Foreskin keratinocyte (primary cell): ENCODE measurements at places on chromosomes 2 and 18.

DNA sequence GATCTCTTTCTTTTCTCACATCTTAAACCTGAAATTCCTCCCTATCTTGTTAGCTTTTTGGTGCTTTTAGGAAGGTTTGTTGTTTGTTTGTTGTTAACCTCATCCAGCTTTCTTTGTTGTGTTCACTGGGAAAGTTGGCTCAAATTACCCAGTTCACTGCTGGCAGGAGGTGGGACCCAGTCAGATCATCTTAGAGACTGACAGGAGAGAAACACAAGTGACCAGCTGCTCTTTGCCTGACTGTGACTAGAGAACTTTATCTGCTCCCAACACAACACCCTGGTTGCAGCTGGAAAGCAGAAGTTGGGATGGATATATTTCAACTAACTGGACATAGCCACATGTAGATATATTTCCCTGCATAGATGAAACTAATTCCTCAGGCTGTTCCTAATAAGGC, 10.0 kb downstream of the MAPK4 start:
- DNase-seq: no peak

DNA sequence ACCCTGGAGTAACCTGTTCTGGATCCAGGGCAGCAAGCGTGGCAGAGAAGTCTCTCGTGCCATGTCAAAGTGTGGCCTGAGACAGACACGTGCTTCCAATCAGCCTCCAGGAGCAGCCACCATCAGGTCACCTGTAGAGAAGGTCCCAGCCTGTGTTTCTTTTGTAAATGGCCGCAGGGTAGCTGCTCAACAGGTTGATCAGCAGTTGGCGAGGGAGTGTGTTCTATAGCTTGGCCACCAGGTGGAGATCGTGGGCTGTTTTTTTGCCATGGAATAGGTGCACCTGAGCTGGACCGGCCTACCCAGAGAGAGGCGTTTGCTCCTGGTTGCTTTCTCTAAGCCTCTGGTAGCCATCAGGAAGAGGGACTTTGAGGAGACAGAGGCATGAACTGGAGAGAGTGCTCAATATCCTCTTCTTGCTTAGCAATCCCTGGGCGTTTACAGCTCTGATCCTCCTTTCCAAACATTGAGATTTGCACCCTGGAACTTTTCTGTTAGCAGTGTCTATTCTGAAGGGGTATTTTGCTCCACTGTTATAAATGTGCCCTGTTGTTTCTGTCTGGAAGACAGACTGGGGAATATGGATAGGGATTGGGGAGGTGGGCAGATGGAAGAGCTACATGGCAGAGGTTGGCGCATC, 34.2 kb upstream of the EN1 start:
- DNase-seq: peak; percentile 23

DNA sequence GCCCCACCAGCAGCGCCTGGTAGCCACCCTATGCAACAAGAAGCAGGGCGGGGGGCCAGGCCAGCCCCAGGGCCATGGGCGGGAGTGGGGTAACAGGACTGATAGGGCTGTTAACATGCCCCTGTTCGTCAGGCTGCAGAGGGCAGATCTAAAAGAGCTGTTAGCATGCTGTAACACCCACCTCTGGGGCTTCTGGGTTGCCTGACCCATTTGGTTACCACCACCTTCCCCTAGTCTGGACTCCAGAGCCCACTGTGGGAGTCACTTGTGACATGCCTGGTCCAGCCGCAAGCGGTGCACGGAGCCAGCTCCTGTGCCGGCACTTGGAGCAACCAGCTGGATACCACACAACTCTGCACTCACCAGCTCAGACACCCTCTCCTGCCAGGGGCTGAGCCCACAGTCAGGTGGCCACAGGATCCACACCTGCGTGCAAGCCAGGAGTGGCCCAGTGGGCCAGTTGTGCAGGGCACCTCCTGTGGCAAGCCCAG, 2.1 kb downstream of the METTL8 start:
- no peak for DNase-seq

- no peak for DNase-seq
Observed at GRCh38 chr2:42252464-42252863, 83.3 kb downstream of the EML4 start.

DNA sequence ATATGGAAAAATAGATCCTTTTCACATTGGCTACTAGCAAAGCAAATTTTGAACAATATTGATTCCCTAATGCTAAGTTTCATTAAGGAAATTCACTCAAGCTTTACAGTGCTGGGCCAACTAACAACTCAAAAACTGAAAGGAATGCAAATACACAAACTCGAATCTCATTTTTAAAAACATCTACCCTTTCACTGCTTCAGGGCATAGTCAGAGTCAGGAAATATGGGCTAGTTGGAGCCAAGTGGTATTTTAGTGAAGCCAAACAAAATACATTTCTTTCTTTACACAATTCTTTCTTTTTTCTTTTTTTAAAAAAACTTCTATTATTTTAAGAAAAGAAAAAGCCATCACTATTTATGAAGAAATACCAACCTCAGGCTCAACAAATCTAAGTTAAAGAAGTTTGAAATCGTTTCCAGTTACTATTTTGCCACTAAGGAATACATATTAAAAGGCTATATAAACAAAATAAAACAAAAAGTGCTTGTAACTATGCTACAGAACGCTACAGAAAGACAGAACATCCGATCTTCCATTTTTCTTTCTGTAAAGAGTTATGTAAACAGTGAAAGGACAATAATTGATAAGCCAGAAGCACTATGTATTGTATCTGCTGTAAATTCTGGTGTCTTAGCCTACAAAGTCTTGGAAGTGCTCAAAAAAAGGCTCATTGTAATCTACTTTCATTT, 113.6 kb upstream of the STK17B start:
- DNase-seq: no peak

DNA sequence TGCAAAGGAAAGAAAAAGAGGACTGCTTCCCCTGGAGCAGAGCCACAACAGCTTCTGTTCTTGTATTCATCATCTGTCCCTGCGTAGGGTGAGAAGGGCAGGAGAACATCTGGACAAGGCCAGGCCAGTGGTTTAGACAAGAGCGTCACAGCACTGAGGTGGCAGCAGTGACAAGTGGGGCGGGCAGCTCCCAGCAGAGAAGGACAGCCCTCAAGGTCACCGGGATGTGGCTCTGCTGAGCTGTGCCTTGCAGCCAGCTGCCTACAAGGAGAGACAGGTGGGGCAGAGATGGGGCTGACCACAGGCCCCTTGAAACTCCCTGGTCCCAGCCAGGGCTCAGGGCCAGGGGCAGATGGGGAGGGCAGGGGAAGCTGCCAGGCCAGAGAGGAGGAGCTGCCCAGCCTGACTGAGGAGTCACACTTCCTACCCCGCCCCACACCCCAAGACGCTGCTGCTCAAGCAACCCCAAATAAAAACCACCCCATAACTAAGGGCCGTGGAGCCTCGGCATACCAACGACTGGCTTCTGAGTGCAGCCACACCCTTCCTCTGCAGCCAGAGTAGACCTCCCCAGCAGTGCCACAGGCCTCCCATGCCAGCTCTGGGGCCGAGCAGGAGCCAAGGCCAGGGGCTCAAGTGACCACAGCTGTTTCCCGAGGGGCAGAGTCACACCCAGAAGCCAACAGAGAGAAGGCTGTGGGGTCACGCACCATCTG, 5.4 kb downstream of the RAB11FIP5 start:
- DNase-seq: no peak

GRCh38 chr18:58996131-58996641, 131.5 kb downstream of the ZNF532 start:
- peak; percentile 48 for DNase-seq

- DNase-seq: peak; percentile 40
Observed at GRCh38 chr2:13696601-13697000, 935.9 kb upstream of the LRATD1 start.

- DNase-seq: no peak
Observed at GRCh38 chr18:13279181-13280069, 60.9 kb downstream of the LDLRAD4 start.

DNA sequence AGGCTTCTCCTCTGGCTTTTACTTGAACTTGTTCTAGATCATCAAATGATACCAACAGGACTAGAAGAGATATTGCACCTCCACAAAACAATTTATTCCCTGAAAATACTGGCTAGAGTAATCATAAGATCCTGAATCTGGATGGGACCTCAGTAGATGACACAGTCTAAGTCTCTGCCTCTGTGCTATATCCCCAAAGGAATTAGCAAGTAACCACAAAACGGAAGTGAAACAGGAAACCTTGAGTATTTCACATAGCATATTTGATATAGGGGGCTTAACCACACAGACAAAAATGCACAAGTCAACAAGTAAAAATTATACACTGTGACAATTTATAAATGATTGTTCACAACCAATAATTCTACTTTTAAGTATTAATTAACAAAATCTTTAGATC, 456.9 kb upstream of the TNP1 start:
- DNase-seq: no peak

DNA sequence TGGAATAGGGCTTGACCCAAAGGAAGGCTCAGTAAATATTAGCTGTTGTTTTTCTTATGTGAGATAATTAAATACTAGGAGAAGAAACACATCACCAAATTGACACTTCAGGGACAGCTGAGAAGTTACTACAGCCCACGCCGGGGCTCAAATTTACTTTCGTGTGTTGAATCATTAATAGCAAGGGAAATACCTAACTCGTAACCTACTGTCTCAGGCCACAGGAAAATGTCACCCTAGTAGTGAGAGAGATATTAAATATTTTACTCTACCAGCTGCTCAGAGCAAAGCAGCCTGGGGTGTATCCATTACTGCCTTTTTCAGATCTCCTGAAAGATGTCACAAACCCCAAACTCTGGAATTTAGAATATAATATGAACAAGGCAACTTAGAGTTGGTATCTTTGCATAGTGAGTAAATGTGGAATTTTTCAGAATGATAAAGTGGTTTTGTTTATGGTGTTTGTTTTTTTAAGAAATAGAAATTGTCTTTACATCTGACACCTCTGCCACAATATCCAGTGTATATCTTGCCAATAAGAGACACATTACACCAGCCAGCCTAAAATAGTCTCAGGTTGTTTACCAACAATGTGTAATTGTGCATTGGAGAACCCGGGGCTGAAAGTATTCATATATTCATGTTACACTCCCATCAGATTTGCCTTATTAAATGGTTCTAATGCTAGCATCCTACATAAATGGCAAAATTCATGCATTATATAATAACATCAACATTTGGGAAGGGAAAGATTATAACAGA, 48.4 kb downstream of the ATP8B1 start:
- DNase-seq: no peak

- DNase-seq: no peak
Observed at GRCh38 chr18:2312440-2312839, 258.9 kb downstream of the METTL4 start.

- DNase-seq: peak; percentile 14
Observed at GRCh38 chr18:45522371-45522770, 92.9 kb upstream of the SLC14A2 start.

DNA sequence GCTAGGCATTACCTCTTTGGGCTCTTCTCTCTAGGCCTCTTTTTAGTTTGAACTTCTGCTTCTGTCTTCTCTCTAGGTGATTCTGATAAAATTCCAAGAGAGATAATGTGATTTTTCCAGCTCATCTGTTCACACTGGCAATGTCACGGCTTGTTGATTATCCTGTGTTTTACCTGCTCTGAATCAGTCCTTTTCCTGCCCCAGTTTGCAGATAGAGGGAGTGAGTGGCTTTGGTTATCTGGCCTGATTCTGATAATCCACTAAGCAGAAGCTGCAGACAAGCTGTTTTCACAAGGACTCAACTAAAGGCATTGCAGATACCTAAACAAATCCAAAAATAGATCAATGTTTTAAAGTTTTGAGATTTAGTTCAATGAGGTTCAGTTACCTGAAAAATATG, 111.9 kb downstream of the DCC start:
- no peak for DNase-seq

DNA sequence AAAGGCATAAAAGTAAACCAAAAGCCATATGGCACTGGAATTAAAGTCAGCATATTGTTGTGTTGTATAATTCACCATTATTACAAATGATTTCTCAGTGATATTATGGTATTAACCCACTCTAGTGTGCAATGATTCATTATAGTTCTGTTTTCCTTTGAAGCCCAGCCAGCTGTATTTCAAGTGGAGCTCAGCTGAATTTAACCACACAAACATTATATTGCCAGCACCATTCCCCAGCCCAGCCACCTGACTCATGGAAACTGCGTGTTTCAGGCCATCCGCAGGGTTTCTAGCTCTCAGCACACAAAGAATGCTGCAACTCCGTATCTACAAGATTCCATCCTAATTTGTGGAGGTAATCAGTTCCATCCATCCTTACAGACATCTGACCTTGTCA, 166.8 kb upstream of the CHAC2 start:
- DNase-seq: no peak

DNA sequence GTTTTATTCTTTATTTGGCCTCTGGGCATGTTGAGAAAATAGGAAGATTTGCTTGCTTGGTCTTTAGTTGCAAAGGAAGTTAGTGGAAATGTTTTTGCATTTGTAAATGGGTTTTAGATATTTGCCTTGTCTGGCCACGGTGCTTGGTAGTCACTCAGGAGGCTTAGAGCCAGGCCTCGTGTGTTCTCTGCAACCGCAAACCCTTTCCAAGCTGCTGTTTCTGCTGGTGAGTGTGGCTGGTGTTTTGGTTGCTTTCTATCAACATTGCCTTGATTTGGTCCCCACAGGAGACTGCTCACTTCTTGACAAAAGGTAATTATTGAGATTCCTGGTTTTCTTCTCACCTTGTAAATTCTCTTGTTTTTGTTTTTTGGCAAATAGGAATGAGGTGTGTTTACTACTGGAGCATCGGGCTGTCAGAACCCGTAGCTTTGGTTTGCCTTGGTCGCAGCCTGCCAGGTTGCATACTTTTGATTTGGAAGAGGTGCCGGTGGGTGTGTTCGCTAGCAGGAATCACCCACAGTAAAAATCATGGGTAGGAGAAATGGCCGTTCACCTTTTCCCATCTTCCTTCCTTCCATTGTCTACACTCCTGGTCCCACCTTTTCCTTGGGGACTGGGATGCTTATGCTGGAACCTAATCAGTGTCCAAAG, 15.8 kb downstream of the ASAP2 start:
- DNase-seq: peak; percentile 33

DNA sequence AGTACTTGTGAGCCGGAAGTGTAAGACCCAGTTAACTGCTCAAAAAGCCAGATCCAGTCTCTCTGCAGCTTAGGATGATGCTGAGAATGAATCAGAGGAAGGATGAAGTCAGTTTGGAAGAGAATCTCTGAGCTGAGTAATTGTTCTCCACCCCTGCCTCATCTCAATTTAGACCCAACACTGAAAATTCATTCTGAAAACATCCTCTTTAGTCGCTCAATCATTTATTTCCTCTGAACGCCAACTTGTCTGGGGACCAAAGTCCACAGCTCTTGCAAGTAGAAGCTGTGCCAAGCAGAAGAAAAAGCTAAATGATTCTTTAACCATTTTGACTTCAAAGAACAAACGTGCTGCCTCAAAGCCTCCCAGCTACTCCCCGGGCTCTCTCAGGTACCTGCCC, 177.1 kb upstream of the KLHL29 start:
- no peak for DNase-seq

DNA sequence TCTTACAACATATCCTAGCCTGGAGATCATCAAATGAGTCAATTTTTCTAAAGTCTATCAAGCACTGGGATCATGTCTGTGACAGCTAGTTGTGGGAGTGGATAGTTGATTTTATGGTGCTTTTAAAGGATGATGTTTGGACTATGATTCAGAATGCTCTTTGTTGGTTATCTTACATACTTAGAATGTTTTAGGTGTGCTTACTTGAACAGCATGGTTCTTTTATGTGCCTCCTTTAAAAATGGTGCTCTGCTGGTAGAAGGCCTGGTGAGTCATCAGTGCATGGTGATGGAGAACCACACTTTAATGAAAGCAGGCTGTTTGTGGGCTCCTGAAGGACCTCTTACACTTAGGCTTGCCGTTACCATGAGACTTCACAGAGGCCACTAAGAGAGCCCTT, 682.7 kb upstream of the FANCL start:
- DNase-seq: peak; percentile 54
